ENCODE measurements at places on chromosomes 3 and 15.

GRCh38 chr3:24680214-24680967 lies 185.7 kb upstream of the THRB start:
- DNase-seq = peak; percentile 80

- DNase-seq = no peak
Observed at GRCh38 chr3:76949462-76949861, 90.4 kb upstream of the ROBO2 start.

GRCh38 chr3:14344351-14344750 lies 58.1 kb upstream of the SLC6A6 start:
- DNase-seq = no peak

- DNase-seq = peak; percentile 53
Observed at GRCh38 chr15:29570121-29570947, 251.9 kb downstream of the TJP1 start.

DNA sequence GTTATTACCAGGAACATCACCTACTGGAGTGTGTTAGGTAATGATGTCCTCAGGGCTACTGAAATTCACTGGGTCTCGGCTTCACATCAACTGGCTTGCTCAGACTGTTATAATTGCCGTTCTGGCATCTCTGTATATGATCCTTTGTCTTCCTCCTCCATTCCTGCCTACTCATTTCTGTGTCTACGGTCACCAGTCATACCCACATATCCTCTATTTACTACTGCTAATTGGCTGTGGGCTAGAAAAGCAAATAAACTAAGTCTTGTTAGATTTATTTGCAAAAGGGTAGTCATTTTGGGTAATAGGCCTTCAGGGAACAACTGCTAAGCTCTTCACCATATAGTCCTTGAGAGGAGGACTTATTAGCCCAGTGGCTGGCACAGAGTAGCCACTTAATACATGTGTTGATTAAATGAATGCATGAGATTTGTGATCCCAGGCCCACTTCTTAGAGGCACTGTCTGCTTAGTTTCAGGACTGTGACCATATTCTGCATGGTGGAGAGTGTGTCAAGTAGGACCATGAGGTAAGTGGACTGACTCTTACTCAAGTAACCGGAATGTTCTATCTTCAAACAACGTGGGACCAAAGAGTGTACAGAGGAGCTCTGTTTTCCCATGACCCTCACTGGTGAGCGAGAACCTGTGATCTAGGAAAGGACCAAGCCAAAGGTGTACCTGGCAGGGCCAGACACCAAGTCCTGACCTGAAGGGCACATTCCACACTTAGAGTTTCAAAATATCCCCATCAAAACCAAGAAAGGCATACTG lies 13.2 kb downstream of the ZDHHC3 start:
- no peak for DNase-seq

Measured in right forelimb (tissue), 1 donor.